ENCODE measurements at places on chromosomes 2 and 18. TPM values are rescaled to one million over a fixed set of nuclear protein-coding genes. Genes with fewer than 3 reads are reported as not detected.

The SCYGR4 gene
- total RNA-seq, result not detected

DNA sequence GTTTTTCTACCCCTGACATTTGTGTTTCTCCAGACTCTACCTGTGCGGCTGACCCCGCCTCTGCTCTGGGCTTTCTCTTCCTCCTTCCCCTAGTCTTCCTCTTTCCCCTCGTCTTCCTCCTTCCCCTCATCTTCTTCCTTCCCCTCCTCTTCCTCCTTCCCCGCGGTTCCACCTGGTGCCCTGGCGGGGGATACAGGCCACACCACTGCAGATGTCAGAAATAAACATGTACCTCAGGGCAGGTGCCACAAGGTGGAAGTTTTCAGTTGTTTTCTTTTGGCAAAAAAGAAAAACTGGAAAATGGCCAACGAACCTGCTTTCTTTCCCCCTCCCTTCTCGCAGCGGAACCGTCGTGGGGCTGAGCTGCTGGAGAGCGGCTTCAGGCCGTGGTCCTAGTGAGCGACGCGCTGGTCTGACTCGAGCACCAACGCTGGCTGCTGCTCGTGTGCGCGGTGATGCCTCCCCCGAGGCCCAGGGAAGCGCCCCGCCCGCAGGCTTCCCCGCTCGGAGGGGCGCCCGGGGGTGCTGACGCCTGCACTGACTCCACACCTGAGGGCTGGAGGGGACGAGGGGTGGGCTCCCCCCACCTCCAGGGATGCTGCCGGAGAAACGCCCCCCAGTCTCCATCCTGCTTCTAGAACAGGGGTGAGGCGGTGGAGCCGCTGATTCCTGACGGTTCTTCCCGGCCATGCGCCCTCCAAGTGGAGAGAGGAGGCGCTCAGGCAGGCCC is 83.7 kb upstream of the ZNF516 start:
- no peak for DNase-seq

DNA sequence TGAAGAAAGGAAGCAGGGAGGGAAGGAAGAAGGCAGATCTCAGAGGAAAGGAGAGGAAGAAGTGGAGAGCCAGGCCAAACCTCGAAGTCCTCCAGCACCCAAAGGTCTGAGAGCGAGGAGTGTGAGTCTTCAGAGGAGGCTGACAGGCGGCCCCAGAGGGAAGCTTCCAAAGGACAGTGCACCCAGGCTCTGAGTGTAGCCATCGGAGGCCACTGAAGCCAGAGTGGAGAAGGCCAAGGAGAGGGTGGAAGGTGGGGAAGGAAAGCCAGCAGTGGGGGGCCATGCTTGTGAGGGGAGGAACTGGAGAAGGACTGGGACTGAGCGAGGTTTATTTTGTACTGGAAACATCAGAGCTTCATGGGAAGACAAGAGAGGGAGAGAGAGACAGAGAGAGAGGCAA is 6.0 kb downstream of the ATP6V1B1 start:
- no peak for DNase-seq

The VIT gene
- total RNA-seq, result not detected

DNA sequence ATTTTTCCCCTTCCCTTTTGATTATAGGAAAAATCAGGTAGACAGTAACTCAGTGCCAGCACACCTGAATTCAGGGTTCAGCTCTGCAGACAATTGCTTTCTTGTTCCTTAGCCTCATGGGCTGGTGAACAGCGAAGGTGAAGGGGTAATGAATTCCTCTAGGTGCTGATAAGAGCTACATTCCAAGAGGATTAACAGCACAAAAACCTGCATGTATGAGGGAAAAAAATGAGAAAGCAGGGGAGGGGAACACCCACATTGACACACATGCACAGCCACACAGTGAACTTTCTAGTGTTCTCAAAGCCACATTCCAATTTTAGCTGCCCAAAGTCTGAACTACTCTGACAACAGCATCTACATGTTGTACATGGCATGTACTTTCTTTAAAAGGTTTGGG is 46.1 kb downstream of the SPATS2L start:
- DNase-seq, result peak; percentile 45

GRCh38 chr2:169001116-169001815 is 29.9 kb downstream of the ABCB11 start:
- no peak for DNase-seq

The FAM237A gene
- total RNA-seq, result not detected

The MAL gene
- total RNA-seq, result not detected

GRCh38 chr2:9261231-9261883 is 54.7 kb downstream of the ASAP2 start:
- DNase-seq, result no peak

- DNase-seq, result no peak
Measured at GRCh38 chr18:44935455-44935854, 254.8 kb downstream of the SETBP1 start.

The GNLY gene
- 0.74 TPM for total RNA-seq

DNA sequence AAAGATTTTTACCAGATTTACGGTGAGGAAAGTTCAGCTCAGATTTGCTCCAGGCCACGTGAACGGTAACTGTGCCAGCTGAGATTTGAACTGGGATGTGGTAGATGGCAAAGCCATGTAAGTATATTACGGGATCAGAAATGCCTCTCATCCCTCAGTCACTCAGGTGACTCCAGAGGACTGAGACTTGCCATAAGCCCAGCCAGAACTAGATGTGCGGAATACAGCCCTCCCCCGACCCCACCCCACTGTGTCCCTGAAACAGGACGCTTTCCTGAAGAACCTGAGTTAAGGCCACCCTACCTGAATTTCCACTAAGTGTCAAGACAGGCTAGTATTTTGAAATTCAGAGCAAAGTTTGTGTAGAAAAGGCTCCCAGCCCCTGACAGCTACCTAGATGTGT is 1.3 kb upstream of the FHL2 start:
- DNase-seq, result no peak
